ENCODE measurements at places on chromosomes 1 and 21.
A peak's percentile ranks its signal among the peaks of the same experiment; 100 is the strongest.

DNA sequence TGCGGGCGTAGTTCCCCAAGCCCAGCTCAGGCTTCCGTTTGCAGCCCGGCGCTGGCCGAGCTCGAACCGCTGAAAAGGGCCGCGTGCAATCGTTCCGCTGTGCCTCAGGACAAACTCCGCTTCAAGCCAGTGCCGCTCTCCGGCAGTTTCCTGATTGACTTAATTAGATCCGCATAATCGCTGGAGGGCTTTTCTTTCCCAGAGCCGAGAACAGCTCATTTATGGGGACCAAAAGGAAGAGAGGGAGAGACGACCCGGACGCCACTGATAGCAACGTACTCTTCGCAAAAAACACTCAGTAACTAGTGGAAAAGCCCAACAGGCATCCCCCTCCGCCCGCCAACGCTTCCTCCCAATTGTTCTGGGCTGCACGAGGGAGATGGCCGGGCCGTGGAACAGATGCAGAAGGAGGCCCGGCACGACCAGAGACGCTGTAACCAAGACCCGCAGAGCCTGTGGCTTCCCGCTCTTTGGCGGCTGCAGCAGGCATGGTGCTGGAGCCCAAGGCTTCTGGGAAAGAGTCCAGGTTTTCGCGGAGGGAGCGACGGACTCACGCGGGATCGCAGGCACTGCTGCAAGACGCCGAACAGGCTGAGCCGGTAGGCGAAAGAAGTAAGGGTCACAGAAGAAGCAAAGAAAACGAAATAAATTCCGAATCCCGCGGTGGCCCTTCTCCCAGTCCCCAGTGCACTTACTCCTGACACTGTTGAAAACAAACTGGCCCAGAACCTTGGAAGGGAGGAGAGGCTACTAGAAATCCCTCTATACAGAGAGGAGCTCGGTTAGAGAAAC is 3.6 kb upstream of the FOXD2 start:
- DNase-seq, result no peak

DNA sequence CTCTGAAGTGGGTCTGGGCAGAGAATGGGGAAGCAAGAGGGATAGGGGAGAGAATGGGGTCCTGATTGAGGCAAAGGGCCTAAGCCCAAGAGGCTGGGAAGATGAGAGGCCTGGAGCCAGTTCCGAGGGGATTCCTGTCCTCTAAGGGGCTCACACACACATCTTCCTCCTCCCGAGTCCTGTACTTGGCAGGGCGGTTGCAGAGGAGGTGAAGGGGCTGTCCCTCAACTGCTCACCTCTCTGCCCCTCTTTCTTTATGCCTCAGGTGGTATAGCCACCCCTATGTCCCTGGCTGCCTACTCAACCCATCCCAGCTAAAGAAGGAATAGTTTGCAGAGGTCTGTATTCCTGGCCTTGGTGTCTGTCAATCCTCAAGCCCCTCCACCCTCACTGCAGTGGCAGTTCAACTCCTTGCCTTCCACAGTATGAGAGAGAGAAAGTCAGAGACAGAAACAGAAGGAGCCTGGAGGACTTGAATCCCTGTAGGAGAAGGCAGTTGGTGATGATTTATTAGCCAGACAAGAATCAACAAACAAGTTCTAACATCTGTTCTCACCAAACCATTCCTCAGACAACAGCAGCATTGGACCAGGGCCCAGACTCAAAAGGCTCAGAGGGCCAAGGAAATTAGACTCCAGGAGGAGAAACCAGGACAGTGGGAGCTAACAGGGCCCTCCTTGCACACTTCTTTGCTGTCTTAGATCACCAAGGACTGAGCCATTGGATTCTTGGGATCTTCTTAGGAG is 10.7 kb downstream of the SH2D2A start:
- DNase-seq, result peak; percentile 93

DNA sequence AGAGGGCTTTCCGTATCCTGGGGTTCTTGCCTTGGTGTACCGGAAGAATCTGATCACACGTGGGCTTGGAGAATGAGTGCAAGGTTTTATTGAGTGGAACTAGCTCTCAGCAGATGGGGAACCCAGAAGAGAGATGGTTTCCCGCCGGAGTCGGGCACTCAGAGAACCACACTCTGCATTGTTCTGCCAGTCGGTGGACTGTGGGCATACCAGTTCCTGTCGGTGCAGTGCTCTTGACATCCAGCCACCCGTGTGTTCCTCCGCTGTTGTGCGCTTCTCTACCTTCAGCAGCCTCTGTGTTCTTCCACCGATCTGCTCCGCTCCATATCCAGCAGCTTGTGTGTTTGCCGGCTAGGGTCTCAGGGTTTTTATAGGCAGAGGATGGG is 10.8 kb upstream of the PPIE start:
- DNase-seq, result peak; percentile 70

DNA sequence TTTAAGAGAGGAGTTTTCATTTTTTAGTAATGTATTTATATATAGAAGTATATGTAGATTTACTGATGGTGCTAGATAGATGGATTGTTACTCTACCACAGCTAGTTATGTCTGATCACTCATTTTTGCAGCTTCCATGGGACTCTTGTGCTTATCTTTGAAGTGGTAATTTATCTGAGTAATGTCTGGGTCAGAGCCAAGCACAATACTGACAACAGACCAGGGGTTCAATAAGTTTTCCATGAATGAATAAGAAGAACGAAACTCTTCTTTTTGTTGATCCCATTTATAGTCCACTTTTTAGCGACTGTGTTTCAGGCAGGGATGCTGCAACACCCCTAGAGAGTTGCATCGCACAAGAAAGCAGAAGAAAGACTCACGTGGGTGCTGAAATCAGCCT is 935.2 kb downstream of the PLA2G4A start:
- no peak for DNase-seq

DNA sequence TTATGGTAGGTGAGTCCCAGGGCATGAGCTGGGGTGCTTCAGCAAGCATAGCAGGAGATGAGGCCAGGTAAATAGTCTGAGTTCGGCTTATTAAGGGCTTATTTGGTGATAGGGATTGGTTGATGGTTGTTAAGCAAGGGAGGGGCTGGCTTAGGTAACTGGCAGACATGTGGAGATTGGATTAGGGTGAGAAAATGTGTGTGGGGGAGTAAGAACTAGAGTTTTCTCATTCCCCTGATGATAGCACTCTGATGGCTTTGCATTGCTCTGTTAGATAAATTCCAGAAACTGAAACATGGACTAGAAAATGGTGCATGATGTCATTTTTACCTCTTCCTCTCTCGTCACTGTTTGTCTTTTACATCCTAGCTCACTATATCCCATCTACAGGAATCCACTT is 53.6 kb downstream of the FGGY start:
- DNase-seq, result no peak

- DNase-seq, result no peak
Measured at GRCh38 chr1:85322655-85323054, 46.2 kb upstream of the BCL10 start.

DNA sequence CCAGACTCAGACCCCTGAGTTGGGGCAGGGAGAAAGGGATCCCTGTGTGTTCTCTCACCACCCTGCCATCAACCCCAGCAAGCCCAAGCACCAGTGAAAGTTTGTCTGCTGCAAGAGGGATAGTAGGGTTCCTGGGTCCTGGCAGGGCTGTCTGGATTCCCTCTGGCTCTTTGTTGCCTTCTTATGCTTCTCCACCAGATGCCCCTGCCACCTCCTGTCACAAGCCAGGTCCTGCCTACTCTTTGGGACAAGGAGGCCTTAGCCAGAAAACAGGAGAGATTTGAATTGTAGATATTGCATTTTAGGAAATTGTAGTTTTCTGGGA is 21.7 kb downstream of the UBE2T start:
- DNase-seq, result no peak

GRCh38 chr1:111274653-111275052 is 16.0 kb upstream of the CHIA start:
- DNase-seq, result no peak

DNA sequence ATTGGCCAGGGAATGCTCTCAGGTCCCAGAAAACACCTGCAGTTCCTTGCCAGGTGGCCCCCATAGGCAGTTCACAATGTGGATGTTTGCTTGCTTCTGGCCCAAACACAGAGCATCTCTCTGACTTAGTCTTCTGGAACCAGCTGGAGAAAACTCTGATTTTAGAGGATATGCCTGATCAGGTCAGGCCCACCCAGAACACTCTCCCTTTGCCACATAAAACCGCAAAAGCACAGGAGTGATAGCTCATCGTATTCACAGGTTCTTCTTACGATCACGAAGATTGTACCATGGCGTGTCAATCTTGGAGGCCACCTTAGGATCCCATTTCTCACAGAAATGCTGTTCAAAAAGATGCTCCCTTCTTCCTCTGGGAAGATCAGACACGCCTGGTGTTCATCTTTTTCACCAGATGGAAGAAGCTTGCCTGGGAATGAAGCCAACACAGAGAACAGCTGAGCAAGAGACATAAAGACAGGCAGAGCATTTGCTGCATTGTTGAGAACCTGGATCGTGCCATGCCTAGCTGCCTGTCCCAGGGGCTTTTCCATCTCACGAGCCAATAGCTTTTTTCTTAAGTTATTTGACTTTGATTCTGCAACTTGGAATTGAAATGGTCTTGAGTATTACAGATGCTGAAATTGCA is 11.6 kb upstream of the CD247 start:
- peak; percentile 87 for DNase-seq

DNA sequence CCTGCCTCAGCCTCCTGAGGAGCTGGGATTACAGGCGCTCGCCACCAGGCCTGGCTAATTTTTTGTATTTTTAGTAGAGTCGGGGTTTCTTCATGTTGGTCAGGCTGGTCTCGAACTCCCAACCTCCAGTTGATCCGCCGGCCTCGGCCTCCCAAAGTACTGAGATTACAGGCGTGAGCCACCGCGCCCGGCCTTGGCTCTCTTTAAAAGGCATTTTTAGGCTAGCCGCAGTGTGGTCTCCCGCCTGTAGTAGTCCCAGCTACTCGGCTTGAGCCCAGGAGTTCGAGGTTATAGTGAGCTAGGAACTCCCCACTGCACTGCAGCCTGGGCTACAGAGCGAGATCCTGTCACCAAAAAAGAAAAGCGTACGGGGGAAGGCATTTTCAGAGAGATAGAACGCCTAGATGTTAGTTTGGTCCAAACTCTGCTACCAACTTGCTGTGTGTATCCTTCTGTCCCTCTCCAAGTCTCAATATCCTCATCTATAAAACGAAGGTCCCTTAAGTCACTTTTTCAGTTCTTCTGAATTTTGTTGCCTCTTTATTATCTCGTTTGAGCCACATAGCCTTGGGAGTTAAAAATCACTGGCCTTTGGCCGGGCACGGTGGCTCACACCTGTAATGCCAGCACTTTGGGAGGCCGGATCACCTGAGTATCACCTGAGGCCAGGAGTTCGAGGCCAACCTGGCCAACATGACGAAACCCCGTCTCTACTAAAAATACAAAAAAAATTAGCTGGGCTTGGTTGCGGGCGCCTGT is 734 bp downstream of the MED18 start:
- DNase-seq, result no peak

DNA sequence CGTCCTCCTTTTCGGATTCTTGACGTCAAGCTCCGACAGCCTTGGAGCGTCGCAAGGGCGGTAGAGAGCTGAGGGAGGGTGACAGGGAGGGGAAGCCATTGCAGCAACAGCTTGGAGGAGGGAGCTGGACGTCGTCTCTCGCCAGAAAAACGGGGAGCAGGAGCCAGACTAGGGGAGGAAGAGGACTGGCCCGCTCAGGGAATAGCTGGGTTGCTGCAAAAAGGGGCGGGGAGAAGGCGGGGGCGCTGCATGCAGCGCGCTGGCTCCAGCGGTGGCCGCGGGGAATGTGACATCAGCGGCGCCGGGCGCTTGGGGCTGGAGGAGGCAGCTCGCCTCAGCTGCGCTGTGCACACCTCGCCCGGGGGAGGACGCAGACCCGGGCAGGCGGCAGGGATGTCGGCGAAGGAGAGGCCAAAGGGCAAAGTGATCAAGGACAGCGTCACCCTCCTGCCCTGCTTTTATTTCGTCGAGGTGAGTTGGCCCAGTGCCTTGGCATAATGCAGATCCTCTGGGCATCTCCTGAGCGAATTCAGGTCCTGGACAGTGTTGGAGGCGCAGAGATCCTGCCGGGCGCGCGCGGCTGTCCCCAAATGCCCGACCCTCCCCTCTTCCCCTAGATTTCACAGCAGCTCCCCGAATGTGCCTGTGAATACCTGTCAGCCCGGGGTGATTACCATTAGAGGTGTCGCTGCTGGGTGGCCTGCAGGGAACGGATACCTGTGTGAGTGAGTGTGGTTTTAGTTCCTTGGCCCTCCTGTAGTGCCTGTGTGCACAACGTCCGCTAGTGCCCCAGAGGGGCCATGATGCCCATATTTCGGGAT is at the start of gene PLPPR4:
PLPPR4 (plus strand) TSS at position 292 of the 821 bp plus-strand sequence; CDS start at position 394, 102 bp downstream.
- peak; percentile 51 for DNase-seq

DNA sequence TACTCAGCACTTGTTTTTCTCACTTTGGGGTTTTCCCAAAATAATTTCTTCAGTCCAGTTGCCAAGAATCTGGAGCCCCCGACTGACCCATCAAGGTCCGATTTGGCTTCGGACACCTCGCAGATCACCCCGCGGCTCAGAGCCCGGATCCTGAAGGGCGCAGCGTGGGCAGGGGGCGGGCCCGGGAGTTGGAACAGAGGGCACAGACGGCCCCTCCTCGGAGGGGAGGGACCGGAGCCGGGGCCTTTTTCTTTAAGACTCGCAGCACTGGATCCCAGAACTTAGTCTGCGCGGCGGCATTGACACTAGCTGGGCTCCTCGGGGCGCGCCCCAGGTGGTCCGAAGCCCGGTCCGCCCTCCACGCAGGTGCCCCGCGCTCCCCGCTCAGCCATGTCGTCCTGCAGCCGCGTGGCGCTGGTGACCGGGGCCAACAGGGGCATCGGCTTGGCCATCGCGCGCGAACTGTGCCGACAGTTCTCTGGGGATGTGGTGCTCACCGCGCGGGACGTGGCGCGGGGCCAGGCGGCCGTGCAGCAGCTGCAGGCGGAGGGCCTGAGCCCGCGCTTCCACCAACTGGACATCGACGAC is at the start of gene CBR3:
CBR3 (plus strand) TSS at position 277 of the 588 bp plus-strand sequence; CDS start at position 391, 114 bp downstream.
- no peak for DNase-seq
